NCI-H1417 (cell line): ENCODE measurements at places on chromosomes 12 and 14.

GRCh38 chr14:50740856-50741255, 72.8 kb upstream of the SAV1 start:
- DNase-seq: no peak

GRCh38 chr14:104420990-104421389, 158.6 kb upstream of the C14orf180 start:
- DNase-seq: no peak

- peak; percentile 24 for DNase-seq
Measured at GRCh38 chr12:76820888-76821482, 57.1 kb downstream of the ZDHHC17 start.

- peak; percentile 95 for DNase-seq
Measured at GRCh38 chr14:37585101-37585511, 9.9 kb downstream of the FOXA1 start.

DNA sequence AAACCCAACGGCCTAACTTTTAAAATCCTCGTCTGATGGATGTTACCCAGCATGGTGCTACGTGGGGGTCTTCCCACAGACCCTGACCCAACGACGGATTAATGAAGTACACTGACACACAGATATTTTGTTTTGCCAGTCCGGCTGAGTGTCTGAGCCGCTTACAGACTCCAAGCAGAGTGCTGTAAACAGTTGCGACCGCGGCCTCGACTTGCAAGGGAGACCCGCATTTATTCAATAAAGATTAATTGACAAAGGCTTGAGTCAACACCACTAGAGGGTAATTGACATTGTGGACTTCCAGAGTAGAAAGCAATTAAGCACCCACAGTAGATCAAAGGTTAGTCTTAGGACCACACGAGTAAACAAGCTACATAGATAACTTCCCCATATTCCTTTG, 1042.4 kb downstream of the AACS start:
- DNase-seq: no peak

GRCh38 chr14:69291396-69291795, 31.4 kb downstream of the GALNT16 start:
- DNase-seq: no peak

- DNase-seq: no peak
Measured at GRCh38 chr14:77084985-77085384, 13.1 kb upstream of the CIPC start.

GRCh38 chr12:52203079-52203921, 11.5 kb upstream of the KRT80 start:
- DNase-seq: peak; percentile 39

DNA sequence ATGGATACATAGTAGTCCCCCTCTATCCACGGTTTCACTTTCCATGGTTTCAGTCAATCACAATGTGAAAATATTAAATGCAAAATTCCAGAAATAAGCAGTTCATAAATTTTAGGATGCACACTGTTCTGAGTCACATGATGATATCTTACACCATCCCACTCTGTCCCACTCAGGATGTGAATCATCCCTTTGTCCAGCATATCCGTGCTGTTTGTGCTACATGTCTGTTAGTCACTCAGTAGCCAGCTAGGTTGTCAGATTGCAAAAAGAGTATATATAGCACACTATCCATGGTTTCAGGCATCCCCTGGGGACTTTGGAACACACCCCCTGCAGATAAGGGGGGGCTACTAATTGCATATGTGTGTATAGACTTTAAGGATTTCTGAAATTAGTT, 8.1 kb upstream of the NAA30 start:
- DNase-seq: no peak

GRCh38 chr12:25958428-25959070, at the start of gene RASSF8:
Gene RASSF8, plus strand, starts transcription at chr12:25958682. Its CDS starts 96,662 bp downstream, at chr12:26055344.
- DNase-seq: peak; percentile 82

DNA sequence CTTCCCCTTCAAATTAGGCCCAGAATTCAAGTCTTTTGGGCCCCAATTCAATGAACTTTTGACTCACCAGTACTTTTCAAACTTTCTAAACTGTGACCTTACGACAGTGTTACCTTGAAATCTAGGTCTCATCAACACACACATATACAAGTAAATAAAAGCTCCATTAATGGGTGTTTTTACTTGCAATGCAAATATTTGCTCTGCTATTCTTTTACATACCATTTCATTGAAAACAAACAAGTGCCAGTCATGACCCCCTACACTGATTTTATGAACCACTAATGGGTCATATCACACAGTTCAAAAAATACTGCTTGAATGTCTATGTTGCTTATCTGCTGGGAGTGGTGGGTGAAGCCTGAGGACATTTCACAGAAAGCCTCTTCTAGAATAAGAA, 9.1 kb upstream of the NR1H4 start:
- DNase-seq: no peak

- no peak for DNase-seq
Measured at GRCh38 chr12:107779077-107779831, 4.8 kb downstream of the ASCL4 start.

GRCh38 chr12:4037747-4038312, 164.6 kb upstream of the PARP11 start:
- DNase-seq: no peak

DNA sequence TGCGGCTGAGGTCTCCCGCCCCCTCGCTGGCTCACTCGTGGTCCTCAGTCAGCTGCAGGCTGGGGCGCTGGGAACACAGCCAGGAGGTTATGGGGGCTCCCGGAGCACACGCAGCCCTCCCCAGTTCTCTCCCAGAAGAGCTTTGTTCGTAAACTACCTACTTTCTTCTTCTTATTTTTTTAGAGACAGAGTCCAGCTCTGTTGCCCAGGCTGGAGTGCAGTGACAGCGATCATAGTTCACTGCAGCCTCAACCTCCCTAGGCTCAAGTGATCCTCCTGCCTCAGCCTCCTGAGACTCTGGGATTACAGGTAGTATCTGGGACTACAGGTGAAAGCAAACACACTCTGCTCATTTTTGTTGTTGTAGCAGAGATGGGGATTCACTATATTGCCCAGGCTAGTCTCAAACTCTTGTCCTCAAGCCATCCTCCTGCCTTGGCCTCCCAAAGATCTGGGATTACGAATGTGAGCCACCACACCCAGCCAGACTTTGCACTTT, 15.5 kb upstream of the PLA2G1B start:
- no peak for DNase-seq

- DNase-seq: no peak
Measured at GRCh38 chr12:68435816-68436215, 103.7 kb upstream of the MDM1 start.
